Panc1 (cell line): ENCODE measurements at places on chromosomes 7 and 10. TPM values are rescaled to one million over a fixed set of nuclear protein-coding genes. Genes with fewer than 3 reads are reported as not detected.

The GNGT1 gene
- not detected for total RNA-seq

GRCh38 chr7:2602406-2603043 is 29.3 kb upstream of the TTYH3 start:
- H3K36me3 ChIP-seq = no peaks in the 10 kb centered on the region
- no peaks in the 10 kb centered on the region for H3K27me3 ChIP-seq
- no peak overlapping the region for H3K27ac ChIP-seq
- H3K4me1 ChIP-seq = no peaks in the 10 kb centered on the region
- no peak for DNase-seq
- no peak overlapping the region for H3K4me3 ChIP-seq

The GBX1 gene
- total RNA-seq = not detected

The MORN4 gene
- 17.9 TPM for total RNA-seq

DNA sequence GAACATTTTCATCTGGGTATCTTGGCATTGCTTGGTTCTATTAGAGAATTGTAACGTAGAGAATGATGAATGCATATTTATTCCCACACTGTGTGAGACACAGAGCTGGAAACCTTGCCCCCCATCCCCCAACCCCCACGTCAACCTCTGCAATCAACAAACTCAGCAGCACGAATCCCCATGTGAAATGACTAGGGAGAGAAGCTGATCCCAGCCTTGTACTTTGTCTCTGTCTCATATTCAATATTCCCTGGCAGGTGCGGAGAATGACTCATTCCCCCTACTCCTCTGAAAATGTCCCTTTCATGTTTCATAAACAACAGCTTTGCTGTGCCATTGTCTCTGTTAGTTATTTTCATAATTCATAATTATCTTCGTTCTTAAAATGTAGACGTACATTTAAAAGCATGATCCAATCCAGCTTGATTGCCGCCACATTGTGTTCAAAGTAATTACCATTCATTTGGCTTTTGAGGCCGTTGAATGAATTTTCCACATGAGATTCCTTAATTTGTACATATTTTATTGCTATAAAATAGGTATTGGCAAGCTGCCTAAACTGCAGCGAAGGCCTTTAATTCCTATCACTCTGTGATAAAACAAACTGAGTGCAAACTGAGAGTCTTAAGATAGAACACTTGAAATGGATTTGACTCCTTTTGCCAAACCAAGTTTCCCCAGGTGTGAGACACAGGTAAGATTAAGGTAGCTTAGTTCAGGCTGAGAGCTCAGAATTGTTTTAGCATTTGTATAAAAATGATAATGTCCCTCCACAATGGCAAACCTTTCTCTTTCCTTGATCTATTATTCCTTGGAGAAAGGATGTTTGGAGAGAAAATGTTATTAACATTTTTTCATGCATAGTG is 920.2 kb downstream of the TYW1 start:
- H3K4me3 ChIP-seq = no peak overlapping the region
- no peaks in the 10 kb centered on the region for H3K27me3 ChIP-seq
- H3K27ac ChIP-seq = no peak overlapping the region
- no peaks in the 10 kb centered on the region for H3K4me1 ChIP-seq

The GPR158 gene
- total RNA-seq = 0.64 TPM
